CD4-positive, CD25-positive, alpha-beta regulatory T cell (primary cell): ENCODE measurements at places on chromosomes 2 and 18.

DNA sequence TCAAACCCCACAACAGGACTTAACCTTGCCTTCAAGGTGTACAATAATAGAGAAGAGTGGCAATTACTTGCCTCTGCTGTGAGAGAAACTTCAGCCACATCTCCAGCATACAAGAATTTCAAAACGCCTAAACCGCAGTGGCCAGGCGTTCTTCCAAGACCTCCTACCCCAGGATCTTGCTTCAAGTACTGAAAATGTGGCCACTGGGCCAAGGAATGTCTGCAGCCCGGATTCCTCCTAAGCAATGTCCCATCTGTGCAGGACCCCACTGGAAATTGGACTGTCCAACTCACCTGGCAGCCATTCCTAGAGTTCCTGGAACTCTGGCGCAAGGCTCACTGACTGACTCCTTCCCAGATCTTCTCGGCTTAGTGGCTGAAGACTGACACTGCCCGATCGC is 2.8 kb upstream of the CYB5A start:
- DNase-seq, result no peak

- DNase-seq, result no peak
Measured at GRCh38 chr18:79510046-79510685, 114.4 kb downstream of the NFATC1 start.

GRCh38 chr2:223594831-223595230 is 7.3 kb downstream of the SCG2 start:
- DNase-seq, result no peak

DNA sequence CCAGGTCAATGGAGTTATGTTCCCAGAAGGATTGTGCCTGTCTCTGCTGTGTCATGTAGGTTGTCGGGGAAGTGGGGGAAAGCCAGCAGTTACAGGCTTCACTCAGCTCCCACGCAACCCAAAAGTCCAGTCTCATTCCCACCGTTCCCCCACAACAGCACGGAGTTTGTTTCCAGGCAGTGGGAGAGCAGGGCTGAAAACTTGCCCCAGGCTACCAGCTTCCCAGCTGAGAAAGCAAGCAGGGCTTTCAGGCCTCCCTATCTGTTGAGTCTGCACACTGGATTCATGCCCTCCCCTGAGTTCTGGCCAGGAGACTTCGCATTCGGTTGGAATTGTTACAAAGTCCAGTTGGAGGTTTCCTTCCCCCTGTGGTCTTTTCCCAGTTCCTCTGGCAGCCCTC is 76.3 kb downstream of the TMX3 start:
- DNase-seq, result no peak

DNA sequence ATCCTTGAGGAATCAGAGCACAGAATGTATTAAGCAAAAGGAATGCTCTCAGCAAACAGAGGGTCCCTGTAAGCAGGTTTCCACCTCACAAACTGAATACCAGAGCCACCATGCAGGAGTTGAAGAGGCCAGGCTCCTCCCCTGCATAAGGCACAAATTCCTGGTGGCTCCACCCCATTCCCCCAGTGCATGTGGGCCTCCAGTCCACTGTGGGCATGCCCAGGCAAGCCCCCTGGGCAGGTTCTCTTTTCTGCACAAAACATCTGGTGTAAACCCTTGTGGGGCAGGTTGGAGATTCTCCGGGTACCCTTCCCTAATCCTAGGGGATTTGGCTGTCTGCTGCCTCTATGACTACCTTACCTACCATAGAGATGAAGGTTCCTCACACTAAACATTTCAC is 166.5 kb downstream of the PTPRM start:
- DNase-seq, result no peak

GRCh38 chr18:76554547-76555222 is 59.6 kb upstream of the ZNF516 start:
- no peak for DNase-seq

- peak; percentile 36 for DNase-seq
Measured at GRCh38 chr18:67515942-67516538, 480 bp downstream of the DSEL start.

DNA sequence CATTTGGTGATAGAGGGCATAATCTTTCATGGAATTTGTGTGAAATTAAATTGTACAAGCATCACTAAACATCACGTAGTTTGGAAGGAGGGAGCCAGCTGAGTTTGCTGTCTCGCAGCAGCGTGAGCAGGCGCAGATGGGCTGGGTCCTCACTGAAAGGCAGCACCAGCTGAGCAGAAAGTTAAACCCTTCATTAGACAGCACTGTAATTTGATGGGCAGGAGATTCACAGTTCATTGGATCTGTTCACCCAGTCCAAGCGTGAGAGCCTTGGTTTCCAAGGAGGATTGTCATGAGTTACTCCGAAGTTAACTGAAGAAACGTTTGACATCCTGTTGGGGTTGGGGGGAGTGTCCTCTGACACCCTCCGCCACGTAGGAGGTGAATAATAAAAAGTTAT is 89.8 kb upstream of the NFATC1 start:
- DNase-seq, result no peak

GRCh38 chr2:223731503-223731902 is 105.9 kb downstream of the AP1S3 start:
- DNase-seq, result no peak

- DNase-seq, result no peak
Measured at GRCh38 chr2:68134554-68134953, 23.1 kb upstream of the PNO1 start.

GRCh38 chr2:174350593-174351181 is 15.9 kb downstream of the SP9 start:
- no peak for DNase-seq

DNA sequence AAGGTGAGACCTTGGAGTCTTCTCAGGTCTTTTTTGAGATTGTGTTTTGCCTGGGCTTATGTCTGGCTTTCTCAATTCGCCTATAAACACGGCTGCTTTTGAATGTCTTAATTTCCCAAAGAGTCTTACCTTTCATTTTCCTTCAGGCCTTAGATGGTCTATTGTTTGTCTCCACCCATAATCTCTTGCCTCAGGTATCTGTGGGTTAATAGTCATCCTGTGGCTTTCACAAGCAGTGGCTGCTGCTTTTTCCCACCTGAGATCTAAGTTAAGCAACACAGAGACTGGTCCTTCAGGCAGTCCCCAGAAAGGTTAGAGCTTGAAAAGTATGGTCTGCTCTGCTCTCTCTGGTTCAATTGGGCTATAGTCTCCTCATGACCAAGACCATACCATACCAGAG is 275.3 kb downstream of the INSIG2 start:
- no peak for DNase-seq

- no peak for DNase-seq
Measured at GRCh38 chr18:76995896-76996295, 136.7 kb downstream of the MBP start.

DNA sequence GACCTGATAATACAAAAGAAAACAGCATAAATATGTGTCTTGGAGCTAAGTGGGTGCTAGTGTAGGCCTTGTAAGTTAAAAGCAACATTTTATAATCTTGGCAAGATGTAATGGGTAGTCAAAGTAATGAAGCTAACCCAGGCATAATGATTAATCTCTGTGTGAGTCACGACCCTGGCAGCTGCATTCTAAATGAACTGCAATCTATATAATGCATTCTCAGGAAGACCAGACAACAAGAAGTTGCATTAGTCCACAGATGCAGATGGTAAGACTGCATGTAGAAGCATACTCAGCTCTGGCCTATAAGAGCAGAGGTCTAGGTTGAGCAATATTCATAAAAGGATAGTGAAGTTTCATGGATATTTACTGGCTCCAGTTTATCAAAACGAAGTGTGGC is 85.6 kb upstream of the ETAA1 start:
- no peak for DNase-seq

- no peak for DNase-seq
Measured at GRCh38 chr2:95091885-95092555, 29.6 kb downstream of the MRPS5 start.

GRCh38 chr2:237171396-237171795 is 85.7 kb downstream of the COPS8 start:
- DNase-seq, result no peak

GRCh38 chr2:82000606-82001005 is 1696.1 kb upstream of the LRRTM1 start:
- DNase-seq, result no peak

GRCh38 chr2:215705771-215706361 is 270.0 kb upstream of the FN1 start:
- no peak for DNase-seq

- no peak for DNase-seq
Measured at GRCh38 chr18:75658330-75658729, 230.8 kb upstream of the SMIM21 start.

DNA sequence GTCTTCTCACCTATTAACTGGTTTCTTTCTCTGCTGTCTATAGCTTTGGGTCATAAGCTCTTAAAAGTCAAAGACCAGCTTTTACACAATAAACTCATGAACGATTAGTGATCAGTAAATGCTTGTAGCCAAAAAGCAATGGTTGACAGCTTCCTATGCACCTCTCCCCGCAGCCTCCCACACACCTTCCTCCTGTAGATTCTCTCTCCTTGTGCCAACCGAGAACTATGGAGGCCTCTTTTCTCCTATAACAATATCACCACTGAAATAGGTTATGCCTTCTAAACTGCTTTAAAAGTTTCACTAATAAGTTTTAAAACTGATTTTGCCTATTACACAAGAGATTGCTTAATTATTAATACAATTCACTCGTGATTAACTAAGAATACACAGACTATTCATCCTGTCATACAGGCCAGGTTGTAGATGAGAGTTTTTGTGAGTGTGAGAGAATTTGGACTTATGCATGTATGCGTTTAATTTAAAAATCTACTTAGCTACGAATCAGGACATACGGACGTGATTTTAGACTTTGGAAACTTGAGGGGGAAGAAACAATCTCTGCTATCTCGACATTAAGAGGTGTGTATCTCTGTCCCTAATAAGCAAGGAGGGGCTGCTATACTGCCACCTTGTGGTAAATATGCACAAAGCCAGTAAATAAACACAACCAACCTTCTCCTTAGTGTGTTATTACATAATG is 229.1 kb upstream of the RBBP8 start:
- DNase-seq, result no peak

DNA sequence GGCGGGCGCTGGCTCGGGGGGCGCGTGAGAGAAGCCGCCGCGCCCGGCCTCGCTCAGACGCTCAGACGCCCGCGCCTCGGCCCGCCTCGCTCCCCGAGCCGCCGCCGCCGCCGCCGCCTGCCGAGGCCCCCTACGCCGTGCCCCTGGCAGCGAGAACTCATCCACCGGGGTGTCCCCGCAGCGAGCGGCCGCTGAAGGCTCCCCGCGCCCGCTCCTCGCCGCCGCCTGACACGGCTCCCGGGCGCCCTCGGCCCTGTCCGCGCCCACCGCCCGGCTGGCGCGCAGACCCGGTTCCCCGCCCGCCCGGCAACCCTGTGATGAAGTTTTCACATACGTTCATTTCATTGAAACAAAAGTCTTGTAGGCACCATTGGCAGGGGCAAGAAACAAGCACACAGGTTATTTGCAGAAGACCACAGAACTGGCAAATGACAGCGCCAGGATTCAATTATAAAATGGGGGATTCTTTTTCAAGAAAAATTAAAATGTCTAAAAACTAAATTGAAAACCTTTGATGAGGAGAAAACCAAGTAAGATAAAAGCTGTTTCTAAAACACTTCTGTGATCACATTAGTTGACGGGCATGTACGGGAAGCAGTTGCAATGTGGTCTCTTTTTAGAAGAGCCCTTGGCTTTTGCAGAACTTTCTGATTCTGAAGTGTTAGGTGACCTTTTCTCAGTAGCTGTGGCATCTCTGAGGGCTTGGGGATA is 50.5 kb upstream of the TUBA3D start:
- no peak for DNase-seq

- no peak for DNase-seq
Measured at GRCh38 chr2:20852139-20852538, 29.2 kb upstream of the LDAH start.

- DNase-seq, result no peak
Measured at GRCh38 chr2:357811-358210, 69.9 kb upstream of the ALKAL2 start.

DNA sequence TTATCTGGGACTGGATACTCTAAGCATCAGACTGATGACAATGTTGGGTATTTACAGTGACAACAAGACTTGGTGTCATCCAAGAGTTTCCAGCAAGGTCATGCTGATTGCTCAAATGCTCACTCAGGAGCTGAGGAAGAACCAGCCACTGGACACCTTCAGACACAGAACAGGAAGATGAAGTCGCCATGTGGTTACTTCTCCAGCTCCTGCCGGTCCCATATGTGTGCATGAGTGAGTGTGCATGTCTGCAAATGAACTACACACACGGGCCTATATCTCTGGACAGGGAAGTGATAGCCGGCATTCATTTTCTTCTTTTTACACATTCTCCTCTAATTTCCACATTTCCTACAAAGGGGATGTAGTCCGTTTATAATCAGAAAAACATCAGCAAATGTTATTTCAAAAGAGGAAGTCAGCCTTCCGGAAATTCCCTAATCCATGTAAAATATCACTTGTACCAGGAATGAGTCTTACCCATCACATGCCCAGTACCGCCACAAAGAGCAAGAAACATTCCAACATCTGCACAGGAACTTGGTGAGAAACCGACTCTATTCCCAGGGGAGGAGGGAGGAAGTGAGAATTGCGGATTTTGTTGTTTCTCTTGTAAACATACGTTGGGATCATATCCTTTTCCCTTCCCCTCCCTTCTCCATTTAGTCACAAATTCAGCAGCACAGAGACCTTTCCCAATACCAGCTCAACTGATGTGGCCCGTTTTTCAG is 10.8 kb downstream of the RFX8 start:
- DNase-seq, result no peak

DNA sequence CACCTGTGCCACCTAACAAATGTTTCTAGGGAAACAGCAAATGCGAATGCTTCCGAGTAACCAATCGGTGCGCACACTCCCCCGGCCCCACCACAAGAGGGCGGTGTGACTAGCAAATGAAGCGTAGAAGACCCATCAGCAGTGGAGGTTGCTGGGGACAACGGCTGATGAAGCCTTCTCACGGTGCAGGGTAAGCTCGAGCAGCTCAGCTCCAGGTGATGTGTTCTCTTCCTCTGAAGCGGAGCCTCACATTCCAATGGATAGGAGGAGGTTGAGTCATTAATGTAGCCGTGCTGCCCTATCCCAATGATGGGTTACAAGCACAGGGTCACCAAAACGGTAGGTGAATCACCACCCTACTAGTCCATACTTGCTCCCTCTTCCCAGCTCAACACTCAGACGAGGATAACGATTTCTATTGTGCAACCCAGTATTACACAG is 127.6 kb upstream of the TWIST2 start:
- DNase-seq, result no peak

GRCh38 chr2:118319271-118319684 is 231.0 kb downstream of the INSIG2 start:
- DNase-seq, result no peak

GRCh38 chr2:231709981-231710798 is 1.9 kb downstream of the PTMA start:
- peak; percentile 77 for DNase-seq

- DNase-seq, result no peak
Measured at GRCh38 chr2:195461010-195461409, 196.0 kb upstream of the SLC39A10 start.

GRCh38 chr2:109727929-109728447 is 66.1 kb upstream of the RGPD5 start:
- DNase-seq, result no peak

DNA sequence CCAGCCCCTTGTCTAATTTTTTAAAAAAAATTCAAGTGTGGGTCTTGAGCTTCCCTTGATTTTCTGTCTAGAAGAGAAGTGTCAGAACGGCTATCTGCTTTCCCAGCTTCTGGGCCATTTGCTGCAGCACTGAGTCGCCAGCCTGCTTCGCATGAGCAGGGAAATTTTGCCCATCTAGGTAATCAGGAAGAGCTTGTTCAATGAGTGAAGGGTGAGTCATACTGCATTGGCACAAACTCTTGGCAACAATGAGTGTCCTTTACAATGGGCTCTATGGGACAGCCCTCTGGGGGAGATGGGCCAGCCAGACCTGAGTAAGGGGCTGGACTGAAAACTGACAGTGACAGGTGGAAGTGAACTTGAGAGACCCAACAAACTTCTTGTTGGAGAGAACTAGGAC is 2.4 kb upstream of the RNF144A start:
- DNase-seq, result no peak
